Fibroblast of the aortic adventitia (primary cell): ENCODE measurements at places on chromosomes 12 and 14. TPM values are rescaled to one million over a fixed set of nuclear protein-coding genes. Genes with fewer than 3 reads are reported as not detected.
A peak's percentile ranks its signal among the peaks of the same experiment; 100 is the strongest.

DNA sequence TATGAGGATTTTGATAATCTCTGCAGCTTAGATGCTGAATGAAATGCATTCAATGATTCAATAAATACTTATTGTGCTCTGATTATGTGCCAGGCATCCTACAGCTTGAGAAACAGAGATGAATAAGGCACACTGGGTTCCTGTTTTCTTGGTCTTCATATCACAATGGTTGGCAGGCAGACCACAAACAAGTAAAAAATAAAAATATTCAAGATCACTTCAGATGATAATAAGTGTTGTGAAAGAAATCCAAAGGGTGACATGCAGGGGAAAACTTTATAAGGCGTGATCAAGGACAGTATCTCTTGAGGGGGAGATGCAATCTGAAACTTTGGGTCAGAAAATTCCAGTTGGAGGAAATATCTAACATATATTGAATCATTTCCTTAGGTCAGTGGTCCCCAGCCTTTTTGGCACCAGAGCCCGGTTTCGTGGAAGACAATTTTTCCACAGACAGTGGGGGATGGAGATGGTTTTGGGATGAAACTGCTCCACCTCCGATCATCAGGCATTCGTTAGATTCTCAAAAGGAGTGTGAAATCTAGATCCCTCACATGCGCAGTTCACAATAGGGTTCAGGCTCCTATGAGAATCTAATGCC lies 73.7 kb upstream of the RAP1B start:
- no peak for DNase-seq

TMTC1 gene
- total RNA-seq: 12.8 and 54.9 TPM in 2 replicates

PIWIL1 gene
- total RNA-seq: not detected in 2 replicates

- DNase-seq: no peak
Observed at GRCh38 chr14:36928432-36928831, 244.0 kb downstream of the SLC25A21 start.

DNA sequence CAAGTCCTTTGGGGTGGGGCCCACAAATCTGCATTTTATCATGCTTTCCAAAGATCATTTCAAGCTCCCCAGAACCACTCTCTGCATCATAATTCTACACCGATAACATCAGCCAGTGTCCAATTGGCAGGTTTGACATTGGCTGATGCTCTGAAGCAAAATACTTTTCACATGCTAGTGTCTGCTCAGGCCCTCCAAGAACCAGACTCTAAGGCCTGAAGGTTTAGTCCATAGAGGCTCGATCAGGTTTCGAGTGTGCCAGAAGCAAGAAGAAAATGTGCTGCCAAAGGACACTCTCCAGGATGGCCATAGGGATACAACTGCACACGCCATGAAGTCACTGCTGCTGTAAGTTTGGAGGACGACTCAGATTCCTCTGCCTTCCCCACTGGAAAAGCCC lies 280.3 kb downstream of the KSR2 start:
- DNase-seq: no peak

- DNase-seq: no peak
Observed at GRCh38 chr12:108591267-108591980, 6.5 kb downstream of the TMEM119 start.

SDR9C7 gene
- not detected in 2 replicates for total RNA-seq

PELI2 gene
- total RNA-seq: 5.9 and 14.0 TPM in 2 replicates

DNA sequence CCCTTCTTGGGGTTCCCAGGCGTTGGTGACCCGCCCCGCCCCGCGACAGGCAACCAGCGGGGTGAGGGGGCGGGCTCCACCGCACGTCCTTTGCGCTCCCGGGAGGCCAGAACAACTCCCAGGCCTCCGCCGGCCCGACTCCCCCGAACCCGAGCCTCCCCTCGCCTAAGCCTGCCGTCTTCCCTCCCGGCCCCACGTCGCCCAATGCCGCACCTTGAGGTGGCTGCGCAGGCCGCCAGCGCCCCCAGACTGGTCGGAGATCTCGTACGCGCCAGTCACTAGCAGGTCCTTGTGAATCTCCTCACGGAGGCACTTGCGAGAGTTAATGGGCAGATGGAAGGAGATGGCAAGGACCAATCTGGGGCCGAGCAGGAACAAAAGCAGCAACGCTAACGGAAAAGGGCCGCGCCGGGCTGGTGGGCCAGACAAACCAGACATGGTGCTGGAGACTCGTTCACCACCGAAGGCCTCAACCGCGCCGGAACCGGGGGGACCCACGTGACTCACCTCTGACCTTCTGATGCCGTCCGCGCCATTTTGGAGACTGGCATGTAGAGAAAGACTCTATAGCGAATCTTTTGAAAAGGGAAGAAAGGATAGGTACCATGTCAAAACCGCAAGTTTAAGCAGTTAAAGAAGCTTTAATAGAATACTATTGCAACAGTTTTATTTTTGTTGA lies at the start of gene TMED10:
TSS of gene TMED10 (minus strand) at position 471 of the 679 bp plus-strand sequence. CDS start at position 438, 33 bp downstream.
- peak; percentile 91 for DNase-seq

GRCh38 chr14:20461225-20462141 lies at the start of gene PIP4P1:
TSS of gene PIP4P1 (minus strand) at chr14:20461434. CDS start at chr14:20461325, 109 bp downstream.
- DNase-seq: peak; percentile 100

BICD1 gene
- total RNA-seq: 7.7 and 17.9 TPM in 2 replicates

FRMD6 gene
- 192 and 257 TPM in 2 replicates for total RNA-seq

DNA sequence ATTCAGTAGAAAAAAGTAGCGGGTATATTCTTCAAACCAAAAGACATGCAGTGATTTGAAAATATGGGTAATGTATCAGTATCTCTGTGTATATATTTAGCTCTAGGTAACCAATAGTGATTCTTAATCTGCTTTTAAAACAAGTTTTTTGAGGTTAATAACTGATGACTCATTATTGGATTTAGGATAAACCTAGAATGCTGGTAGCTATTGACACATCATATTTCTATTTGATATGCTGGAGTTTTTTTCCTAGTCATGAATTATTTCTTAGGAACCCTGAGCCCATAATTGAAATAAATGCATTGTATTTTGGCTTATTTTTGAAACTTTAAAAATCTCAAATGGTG lies 15.5 kb downstream of the ARF6 start:
- no peak for DNase-seq

DNA sequence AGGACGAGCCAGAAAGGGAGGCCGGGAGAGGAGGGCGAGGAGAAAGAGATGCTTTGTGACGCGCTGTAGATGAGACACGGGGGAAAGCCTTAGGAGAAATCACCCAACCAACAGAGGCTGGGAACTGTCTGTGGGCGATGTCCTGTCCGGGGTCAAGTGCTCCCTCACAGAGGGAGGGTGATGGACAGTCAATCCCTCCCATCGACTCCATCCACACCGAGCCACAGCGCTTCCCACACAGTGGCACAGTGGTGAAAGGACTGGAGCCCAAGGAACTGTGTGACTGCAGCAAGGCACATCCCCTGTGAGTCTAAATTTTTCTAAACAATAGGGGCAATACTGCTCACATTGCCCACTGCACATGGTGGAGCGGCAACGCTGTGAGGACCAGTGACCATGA lies 89.1 kb downstream of the TTC7B start:
- no peak for DNase-seq

GRCh38 chr14:99968191-99968920 lies 96.9 kb upstream of the EVL start:
- peak; percentile 90 for DNase-seq

DNA sequence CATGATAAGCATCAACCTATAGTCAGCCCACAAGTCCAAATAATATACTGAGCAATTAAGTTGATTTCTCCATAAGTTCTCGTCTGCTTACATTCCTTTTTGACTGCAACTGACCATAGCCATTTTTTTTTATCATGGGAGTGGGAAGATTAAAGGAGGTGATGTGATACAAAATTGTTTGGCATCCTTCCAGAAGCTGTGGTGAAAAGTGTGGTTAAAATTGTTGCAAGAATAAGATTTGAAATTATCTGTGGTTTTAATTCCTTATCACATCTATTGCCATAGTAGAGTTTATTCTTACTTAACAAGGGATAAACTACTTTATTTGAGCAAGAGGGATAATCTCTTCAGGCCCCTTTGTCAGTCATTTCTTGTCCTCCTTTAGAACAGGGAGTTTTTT lies 50.7 kb downstream of the LIN52 start:
- DNase-seq: peak; percentile 80

GRCh38 chr14:71538288-71538687 lies 393.9 kb upstream of the RGS6 start:
- no peak for DNase-seq
